GDM1 (cell line): ENCODE measurements at places on chromosomes 1 and 21.

GRCh38 chr1:26799479-26800142 is 11.9 kb downstream of the PIGV start:
- DNase-seq: no peak

DNA sequence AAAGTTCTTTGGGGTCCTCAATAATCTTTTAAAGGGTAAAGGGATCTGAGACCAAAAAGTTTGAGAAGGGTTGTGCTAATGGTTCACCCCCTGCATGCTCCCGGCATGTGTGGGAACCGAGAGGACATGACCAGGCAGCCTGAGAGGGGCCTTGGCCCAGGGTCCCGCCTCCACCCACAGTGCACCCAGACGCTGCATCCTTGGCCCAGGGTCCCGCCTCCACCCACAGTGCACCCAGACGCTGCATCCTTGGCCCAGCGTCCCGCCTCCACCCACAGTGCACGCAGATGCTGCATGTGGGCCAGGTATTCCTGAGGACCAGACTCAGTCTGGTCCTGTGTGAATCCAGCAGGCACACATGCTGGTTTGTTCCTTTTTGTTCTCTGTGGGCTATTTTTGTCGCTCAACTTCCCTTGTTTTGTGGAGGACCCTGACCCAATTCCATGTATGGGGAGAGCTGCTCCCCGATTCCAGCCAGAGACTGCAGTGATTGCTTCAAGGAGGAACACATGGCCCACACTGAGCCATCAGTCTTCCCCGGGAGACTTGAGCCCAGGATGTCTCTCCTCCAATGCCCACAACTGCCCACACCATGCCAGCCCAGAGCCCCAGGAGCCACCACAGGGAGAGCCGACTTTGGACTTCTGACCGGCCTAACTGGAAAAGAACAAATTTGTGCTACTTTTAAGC is 3.5 kb downstream of the NPHP4 start:
- no peak for DNase-seq

GRCh38 chr1:58460469-58460868 is 86.1 kb downstream of the OMA1 start:
- no peak for DNase-seq

GRCh38 chr1:223022641-223023473 is 120.2 kb downstream of the TLR5 start:
- no peak for DNase-seq

- no peak for DNase-seq
Measured at GRCh38 chr1:87805666-87806378, 477.1 kb downstream of the LMO4 start.

- DNase-seq: no peak
Measured at GRCh38 chr21:44057960-44058651, 46.0 kb downstream of the TRAPPC10 start.

DNA sequence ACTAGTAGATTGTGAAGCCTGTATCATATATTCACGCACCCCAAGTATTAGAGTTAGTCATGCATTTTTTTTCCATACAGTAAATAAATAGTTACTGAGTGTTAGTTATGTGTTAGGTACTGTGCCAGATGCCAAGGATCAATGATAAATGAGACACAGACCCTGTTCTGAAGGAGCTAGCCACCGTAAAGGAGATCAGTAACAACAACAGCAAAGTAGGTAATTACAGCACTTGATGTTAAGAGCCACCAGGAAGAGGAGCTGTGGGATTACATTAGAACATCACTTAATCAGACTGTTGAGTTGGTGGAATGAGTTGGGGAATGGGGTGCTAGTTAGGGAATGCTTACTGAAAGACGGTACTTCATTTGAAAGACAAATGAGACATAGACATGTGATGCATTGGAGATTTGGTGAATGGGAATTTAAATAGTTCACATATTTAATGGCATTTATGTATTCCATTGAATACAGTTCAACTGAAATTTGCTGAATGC is 21.0 kb downstream of the PRKAA2 start:
- no peak for DNase-seq

GRCh38 chr1:24912376-24913273 is 17.5 kb downstream of the RUNX3 start:
- DNase-seq: no peak

DNA sequence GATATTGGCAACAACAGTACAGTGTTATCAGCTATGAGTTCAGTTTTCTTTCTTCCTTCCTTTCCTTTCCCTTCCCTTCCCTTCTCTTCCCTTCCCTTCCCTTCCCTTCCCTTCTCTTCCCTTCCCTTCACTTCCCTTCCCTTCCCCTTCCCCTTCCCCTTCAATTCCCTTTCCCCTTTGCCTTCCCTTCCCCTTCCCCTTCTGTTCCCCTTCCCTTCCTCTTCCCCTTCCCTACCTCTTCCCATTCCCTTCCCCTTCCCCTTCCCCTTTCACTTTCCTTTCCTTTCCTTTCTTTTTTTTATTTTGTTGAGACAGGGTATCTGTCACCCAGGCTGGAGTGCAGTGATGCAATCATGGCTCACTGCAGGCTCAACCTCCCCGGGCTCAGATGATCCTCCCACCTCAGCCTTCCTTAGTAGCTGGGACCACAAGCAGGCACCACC is 72.3 kb upstream of the CAPZB start:
- DNase-seq: no peak

- DNase-seq: no peak
Measured at GRCh38 chr1:182603646-182604174, 479 bp downstream of the RGS16 start.
